ENCODE measurements at places on chromosomes 5 and 9.

DNA sequence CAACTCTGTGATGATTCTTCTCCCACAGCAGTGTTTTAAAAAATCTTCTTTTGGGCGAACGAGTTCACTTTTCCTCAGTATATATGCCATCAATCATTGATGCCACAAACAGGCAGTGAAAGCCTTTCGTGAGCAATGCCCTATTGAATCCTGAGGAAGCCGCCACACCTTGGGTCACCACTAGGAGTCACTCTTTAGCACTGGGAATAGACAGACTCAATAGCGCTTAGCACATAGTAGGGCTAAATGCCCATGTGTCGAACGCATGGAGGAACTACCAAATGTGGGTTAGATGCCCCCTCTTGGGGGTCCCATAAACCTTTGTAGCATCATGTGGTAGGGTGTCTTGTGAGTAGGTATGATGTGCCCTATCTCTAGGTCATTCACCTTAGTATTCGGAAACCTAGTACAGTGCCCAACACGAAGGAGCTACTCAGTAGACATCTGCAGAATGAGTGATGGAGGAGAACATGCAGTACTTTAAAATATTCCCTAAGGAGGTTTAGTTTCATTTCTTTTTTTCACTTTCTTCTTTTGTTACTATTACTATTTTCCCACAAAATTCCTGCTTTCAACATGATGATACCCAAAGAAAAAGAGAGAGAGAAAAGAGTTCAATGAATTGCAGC, 603.7 kb downstream of the BNC2 start:
- DNase-seq = peak; percentile 12

GRCh38 chr5:34500236-34500847, 155.8 kb upstream of the RAI14 start:
- no peak for DNase-seq

- DNase-seq = no peak
Measured at GRCh38 chr9:13597427-13597826, 317.9 kb upstream of the MPDZ start.

DNA sequence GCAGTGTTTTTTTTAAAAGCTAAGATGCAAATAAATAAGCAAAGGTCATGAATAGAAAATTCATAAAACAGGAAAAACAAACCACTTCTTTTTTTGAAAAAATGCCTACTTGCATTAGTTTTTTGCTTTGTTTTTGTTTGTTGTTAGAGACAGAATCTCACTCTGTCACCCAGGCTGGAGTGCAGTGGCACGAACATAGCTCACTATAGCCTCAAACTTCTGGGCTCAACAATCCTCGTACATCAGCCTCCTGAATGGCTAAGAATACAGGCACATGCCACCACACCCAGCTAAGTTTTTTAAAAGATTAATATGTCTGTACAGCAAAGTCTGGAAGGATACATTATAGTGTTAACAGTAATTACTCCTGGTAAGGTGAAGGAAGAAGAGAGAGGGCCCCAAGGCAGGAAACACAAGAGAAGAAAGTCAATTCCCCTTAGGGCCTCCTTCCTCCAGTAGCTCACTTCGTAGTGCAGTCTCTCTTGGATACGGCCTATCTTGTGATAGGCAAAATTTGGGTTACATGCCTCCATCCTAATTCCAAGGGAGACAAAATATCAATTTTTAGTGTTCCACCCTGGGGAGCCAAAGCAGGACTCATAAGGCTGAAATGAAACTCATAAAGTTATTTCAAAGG, 15.3 kb downstream of the FAM169A start:
- DNase-seq = no peak

- no peak for DNase-seq
Measured at GRCh38 chr9:124342776-124343485, 72.3 kb downstream of the PSMB7 start.

GRCh38 chr9:74748966-74749365, 138.8 kb downstream of the TRPM6 start:
- DNase-seq = no peak

GRCh38 chr5:72841756-72842535, 25.5 kb downstream of the TNPO1 start:
- no peak for DNase-seq

DNA sequence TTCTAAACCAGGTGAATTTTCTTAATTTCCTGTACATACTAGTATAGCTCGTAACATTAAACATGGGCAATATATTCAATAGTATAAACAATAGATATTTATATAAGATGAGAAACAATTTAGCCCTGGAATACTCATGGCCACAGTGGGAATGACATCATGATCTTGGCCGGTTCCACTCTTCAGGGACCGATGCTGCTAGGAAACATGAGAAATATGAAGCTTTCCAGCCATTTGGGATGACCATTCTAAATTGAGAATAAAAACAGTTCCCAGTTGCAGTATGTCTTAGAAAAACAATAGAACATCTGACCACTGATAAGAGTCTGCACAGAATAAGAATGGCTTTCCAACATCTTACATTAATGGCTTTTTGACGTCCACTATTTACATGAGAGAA, 33.3 kb upstream of the SLCO6A1 start:
- DNase-seq = no peak

All from K562 (cell line).